ENCODE measurements at places on chromosomes 11 and 22.
A peak's percentile ranks its signal among the peaks of the same experiment; 100 is the strongest.

GRCh38 chr22:25067851-25068421 lies 115.4 kb downstream of the KIAA1671 start:
- no peak for DNase-seq

- no peak for DNase-seq
Measured at GRCh38 chr11:15075162-15075526, 1.8 kb downstream of the CALCB start.

DNA sequence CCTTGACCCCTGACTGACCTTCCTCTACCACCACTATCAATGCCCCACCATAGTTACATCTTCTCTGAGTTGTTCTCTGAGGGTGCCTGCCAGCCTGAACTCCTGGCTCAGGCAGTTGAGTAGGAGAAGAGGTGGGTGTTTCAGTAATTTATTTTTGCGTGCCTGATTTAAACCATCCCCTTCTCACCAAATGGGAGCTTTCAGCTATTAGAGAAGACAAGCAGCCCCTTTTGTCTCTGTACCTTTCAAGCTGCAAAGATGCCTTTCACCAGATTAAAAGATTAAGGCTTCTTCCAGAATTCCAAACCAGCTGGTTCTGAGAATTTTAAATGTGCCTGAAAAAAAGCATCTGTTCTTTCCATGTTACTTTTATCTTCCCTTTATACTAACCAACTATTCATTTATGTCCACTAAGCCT lies 223.8 kb downstream of the FAM76B start:
- DNase-seq: no peak

DNA sequence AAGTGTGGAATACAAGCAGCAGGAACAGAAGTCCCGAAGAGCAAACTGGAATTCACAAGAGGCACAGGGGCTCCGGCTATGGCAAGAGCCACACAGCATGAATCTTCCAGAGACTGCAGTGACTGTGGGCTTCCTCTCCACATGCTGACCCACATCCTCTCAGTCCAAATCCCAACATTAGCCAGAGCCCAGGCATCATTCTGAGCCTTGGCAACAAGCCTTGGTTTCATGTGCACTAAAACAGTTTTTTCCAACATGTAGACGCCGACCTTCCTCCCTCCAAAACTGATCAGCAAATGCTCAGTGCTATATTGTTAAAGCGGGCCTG lies 91.7 kb upstream of the CSNK2A3 start:
- DNase-seq: no peak

- DNase-seq: peak; percentile 94
Measured at GRCh38 chr22:44037519-44038375, 13.6 kb downstream of the PARVB start.

DNA sequence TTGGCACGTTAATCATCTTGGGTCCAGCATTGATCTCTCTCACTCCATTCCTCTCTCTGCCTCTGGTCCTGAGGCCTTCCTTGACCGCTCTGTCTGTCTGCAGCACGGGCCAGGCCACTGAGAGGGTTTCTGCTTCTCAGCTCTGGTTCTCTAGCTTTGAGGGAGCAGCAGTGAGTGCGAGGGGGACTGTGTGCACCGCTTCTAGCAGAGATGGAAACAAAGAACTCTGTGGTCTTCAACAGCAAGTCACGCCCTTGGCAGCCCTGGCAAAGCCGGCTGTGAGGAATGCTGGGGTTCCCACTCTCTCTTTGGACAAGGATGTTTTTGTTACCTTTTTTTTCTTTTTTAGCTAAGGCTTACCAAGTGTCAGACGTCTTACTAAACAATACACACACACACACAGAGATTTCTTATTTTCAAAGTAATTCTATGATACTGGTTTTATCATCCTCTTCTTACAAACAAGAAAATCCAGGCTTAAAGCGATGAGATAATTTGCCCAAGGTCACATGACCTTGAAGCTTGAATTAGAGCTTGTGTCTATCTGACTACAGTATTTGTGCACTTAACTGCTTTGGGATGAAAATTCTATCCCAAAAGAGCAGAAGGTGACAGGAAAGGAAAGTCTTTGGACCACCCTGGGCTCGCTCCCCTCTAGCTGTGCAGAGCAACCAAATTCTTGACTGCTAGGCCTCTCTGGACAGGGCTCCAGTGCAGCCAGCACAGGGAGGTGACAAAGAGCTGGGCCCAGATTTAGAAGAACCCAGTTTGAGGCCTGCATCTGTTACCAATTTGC lies 293.2 kb downstream of the NTM start:
- no peak for DNase-seq

DNA sequence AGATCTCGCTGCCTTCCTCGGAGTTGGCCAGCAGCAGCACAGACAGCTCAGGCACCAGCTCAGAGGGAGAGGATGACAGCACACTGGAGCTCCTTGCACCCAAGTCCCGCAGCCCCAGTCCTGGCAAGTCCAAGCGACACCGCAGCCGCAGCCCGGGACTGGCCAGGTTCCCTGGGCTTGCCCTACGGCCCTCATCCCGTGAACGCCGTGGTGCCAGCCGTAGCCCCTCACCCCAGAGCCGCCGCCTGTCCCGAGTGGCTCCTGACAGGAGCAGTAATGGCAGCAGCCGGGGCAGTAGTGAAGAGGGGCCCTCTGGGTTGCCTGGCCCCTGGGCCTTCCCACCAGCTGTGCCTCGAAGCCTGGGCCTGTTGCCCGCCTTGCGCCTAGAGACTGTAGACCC lies 6.4 kb downstream of the PLA2G3 start:
- no peak for DNase-seq

DNA sequence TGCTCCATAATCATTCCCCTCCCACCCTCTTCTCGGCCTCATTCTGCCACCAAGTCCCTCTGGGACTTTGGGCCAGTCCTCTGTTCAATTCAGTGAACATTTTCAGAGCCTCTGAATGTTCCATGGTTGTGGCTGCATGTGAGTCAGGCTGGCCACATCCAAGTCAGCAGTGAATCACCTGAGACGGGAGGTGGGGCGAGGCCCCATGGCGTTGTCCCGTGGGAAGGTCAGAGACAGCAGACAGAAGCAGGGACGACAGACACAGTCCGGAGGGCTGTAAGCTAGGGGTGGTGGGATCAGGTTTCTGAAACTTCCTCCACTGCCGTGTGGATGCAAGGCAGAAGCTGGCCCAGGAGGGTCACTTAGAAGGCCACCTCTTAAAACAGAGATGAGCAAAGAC lies 324.8 kb downstream of the MN1 start:
- peak; percentile 83 for DNase-seq

GRCh38 chr11:130829920-130830511 lies 86.3 kb downstream of the SNX19 start:
- DNase-seq: peak; percentile 39

DNA sequence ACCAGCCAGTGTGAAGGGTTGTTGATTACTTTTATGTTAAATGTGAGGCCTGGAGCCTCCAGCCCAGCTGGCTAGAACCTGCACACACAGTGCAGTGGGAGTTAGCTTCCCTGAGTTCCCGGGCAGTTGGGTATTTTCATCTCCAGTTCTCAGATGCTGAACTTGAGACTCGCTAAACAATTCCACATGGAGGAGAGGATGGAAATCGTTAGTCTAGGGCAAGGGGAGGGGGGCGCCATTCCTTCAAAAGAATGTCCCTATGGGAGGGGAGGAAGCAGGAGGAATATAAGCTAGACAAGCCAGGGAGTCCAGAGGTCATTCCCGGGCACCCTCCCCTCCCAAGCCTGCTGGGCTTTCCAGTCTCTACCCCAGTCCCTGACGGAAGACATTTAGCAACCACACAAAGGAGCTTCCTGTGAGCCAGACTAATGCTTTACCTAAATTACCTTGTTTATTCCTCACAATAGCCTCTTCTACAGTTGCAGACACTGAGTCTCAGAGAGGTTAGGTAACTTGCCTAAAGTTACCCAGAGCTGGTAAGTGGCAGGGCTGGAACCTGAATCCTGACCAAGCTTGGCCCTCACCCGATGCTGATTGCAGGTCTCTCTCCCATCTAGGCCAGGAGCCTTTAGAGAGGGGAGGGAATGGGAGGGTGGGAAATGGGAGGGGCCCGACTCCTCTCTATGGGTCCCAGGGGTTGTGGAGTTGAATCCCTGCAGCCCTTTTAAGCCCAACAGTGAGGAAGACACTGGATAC lies 1.9 kb upstream of the TSKU start:
- DNase-seq: no peak

GRCh38 chr22:36404446-36404845 lies 16.7 kb upstream of the MYH9 start:
- DNase-seq: no peak

DNA sequence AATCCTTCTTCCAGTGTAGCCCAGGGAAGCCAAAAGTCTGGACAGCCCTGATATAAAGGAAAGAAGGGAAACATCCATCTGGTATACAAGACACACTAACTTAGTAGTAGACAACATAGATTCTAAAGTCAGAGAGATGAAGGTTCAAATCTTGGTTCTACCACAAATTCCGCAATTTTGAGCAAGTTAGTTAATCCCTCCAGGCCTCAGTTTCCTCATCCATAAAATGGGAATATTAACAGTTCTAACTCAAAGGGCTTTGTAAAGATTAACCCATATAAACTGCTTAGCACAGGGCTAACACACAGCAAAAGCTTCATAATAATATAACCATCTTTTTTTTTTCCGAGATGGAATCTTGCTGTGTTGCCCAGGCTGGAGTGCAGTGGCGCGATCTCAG lies 10.7 kb downstream of the LRP4 start:
- no peak for DNase-seq

DNA sequence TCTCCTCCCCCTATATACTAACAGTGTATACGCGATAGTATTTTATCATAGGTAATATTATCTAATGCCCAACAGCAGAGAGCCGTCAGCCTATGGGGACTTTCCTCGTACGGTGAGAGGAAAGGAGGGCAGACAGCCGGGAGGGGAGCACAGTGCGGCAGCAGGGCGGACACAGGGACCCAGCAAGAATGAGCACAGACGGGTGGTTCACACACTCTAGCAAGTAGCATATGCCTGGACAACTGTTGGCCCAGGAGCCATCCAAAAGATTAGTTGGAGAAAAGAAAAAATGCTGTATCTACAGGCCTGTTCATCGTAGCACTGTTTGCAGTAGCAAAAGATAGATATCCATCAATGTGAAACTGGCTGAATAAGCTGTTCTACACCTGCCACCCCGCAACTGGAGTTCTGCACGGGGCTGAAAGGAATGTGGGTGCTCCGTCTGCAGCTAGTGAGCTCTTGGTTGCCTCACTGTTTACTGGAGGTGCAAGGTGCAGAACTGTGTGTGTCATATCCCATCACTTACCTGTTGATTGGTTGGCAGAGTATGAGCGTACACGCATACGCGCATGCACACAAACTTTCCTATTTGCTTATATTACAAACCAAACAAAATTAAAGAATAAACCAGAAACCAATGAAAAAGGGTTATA lies 324.3 kb downstream of the TBC1D22A start:
- no peak for DNase-seq

DNA sequence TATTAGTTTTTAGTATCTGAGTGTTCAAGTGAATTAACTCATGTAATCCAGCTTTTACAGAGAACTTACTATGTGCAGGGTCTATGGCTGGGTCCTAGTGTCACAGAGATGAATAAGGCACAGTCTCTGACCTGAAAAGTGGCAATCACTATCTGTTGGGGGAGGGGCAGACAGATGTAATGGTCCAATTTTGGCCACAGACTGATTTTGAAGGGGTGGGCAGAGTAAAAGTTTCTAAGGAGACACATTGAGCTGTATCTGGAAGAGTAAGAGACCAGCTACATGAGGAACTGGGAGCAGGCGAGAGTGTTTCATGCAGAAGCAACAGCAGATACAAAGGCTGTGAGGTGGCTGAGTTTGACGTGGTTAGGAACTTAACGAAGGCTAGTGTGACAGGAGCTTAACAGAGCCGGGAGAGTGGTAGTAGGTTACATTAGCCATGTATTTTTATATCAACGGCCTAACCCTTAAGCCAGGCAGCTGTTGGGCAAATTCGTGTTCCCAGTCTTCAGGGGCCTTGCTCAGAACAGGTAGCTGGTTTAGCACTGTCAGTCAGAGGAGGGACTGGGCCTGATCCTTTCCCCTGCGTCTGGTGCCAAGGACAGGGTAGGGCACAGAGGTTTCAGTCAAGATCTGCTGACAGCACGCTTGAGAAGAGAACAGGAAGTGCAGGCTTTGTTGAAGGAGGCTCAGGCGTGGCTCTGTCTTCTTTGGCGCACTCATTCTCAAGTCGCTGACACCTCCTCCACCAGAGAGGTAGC lies 1.4 kb upstream of the STIM1 start:
- no peak for DNase-seq

DNA sequence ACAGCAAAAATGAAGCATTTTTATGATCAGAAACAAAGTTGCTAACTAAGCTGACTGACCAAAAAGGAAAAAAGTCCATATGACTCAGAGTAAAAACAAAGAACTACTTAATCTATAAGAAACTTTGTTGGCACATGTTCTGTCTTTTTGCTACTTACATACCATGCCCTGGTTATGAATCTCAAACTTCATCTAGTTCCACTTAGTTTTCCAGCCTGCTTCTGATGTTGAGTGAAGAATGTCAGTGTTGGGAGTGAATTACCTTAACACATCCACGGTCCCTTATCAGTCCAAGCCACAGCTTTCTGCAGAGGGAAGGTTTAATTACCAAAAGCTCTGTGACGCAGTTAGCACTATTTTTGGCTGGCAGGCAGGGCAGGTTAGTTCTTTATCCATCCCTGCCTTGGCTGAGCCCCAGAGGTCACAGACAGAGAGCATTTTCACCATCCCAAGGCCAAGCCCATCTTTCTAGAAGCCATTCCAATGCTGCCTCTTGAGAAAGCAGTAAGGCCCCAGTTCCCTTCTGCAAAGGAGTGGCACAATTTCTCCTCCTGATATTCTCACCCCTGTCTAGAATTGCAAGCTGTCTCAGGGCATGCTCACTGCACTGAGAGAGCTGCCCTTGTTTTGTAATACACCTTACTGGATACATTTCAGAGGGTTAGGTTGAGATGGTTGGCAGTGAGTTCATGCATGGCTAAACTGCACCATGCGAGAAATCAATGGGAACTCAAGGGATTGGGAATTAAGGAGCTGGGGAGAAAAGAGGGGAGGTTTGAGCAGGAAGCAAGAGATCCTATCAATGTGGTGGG lies 67.1 kb downstream of the SLC1A2 start:
- DNase-seq: peak; percentile 83

GRCh38 chr11:2576111-2576510 lies 123.7 kb downstream of the KCNQ1OT1 start:
- no peak for DNase-seq

- DNase-seq: no peak
Measured at GRCh38 chr22:44019846-44020245, 4.3 kb upstream of the PARVB start.

DNA sequence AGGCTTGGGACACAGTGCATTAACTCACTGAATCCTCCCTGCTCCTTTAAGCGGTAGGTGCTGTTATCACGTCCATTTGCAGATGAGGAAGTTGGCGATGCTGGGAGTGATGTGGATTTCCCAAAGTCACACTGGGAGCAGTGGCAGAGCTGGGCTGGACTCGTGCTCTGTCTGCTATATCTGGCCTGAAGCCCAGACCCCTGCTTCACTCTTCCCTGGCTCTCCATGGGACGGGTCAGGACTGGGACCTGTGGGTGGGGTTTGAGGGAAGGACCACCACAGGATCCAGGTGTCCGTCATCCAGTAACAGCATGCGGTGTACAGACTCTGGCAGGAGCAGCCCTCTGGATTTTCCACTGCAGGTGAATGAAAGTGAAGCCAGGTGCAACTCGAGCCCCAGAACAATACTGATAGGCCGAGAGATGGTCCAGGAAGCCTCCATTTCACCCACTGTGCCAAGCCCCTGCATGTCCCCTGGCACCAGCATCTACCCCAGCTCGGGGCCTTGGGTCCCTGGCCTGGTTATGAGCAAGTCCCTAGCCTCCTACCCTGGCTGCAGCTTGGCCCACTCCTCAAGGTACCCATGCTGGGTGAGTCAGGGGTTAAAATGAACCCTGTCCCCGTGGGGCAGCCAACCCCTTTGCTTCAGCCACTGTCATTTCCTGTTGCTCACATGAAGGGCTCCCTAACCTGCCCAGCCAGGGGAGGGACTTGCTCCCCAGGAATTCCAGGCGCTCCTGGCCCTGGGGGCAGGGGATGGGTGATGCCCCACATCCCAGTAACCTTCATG lies 4.2 kb downstream of the USP2 start:
- no peak for DNase-seq

All from fibroblast of mammary gland (primary cell).